ENCODE measurements at places on chromosomes 16 and 17.

DNA sequence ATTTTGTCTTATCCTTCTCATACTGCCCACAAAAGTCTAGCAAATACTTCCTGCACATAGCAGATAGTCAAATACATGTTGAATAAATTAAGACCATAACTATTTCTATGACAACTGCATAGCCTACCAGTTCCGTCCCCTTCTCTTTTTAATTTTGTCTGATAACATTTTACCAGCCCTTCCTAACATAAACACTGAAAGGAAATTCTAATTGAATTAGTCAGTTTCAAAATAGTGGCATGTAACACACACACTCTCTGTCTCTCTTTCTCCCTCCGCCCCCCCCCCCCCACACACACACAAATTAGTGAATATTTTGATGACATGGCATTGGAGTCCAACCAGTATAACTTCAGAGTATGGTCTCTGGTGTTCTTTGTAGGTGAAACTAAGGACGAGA, 41.8 kb downstream of the TNRC6C start:
- DNase-seq: peak; percentile 13

DNA sequence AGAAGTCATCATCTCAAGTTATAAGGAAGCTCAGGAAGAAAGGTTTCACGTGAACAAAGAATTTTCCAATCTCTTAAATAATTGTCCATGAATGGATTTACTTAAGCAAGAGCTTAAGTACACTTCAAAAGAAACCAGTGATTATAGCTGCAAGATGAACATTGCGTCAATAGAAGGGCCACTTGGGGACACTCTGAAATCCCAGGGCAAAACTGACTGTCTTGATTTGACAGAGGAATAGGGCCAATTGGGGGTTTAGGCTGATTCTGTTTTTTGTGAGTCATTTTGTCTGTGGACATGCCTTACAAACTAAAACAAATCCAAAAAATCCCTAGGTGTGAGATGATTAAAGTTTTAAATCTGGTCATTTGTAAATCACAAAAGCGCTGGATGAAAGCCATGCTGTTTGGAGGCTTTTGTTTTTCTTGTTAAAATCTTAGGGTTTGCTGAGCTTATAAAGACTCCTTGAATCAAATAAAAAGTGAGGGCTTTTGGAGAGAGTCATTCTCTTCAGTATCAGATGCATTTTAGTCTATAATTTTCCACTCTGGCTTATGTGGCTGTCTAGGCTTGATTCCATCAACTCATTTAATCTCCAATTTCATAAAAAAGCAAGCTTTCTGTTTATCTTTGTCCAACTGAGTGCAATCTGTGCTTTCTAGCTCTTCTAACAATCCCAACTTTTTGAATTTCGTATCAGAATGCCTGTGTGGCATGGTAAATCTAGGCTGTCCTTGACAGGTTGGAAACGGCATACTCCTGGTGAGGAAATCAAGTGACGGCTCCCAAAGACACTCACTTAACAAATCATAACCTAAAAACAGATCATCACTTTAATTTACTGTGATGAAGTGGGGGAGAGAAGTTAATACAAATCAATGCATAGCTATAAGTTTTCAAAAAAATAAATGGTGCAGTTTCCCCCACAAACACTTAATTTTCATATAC, 98.2 kb upstream of the SOX9 start:
- no peak for DNase-seq

GRCh38 chr17:41467561-41467960, 375 bp upstream of the KRT32 start:
- no peak for DNase-seq

- no peak for DNase-seq
Measured at GRCh38 chr17:47801906-47802305, 19.7 kb downstream of the OSBPL7 start.

DNA sequence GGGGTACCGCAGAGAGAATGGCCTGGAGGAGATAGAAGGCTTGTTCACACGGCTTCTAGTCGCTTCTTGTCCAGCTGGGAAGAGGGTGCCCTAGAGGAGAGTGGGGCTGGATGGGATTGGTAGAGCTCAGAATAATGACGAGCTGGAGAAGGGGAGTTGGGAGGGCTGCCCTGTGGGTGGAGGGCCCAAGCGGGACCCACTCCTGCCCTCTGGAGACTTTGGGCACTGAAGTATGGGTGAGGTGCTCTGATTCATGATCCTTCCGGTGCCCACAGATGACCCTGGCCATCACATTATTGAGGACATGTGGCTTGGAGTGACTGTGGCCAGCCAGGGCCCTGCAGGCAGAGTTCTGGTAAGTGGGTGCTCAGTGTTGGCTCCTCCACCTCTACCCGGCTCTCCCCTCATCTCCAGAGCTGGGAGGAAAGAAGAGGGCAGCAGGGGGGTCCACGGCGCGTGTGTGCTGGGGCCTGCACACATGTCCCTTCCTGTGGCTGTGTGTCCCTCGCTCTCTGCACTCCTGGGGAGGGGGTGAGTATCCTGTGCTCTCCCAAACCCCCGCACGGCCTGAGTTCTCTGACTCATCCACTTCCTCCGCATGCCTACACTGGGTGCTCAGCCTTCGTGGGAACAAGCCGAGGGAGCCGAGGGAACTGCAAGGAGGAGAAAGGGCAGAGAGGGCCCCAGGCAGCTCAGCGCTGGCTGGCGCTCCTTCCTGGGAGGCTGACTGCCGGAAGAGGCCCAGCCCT, 8.5 kb downstream of the ITGA3 start:
- peak; percentile 99 for DNase-seq

DNA sequence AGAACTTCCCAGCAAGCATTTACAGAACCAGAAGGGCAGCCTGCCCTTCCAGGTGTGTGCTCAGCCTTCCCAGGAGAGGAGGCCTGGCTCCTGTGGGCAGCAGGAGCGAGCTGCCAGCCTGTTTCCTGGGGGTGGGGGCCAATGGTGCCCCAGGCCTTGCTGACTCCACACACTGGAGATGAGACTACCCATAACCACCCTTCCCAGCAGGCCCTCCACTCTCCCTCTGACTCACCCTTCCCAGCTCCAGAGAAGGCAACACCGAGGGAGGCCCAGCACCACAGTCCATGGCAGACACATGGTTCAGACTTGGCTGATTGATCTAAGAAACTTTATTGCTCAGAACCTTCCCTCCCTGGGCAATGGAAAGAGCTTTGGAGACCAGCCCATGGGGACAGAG, 1.8 kb upstream of the PRSS53 start:
- no peak for DNase-seq

GRCh38 chr16:30778549-30779244, 8.3 kb downstream of the ZNF629 start:
- peak; percentile 9 for DNase-seq

DNA sequence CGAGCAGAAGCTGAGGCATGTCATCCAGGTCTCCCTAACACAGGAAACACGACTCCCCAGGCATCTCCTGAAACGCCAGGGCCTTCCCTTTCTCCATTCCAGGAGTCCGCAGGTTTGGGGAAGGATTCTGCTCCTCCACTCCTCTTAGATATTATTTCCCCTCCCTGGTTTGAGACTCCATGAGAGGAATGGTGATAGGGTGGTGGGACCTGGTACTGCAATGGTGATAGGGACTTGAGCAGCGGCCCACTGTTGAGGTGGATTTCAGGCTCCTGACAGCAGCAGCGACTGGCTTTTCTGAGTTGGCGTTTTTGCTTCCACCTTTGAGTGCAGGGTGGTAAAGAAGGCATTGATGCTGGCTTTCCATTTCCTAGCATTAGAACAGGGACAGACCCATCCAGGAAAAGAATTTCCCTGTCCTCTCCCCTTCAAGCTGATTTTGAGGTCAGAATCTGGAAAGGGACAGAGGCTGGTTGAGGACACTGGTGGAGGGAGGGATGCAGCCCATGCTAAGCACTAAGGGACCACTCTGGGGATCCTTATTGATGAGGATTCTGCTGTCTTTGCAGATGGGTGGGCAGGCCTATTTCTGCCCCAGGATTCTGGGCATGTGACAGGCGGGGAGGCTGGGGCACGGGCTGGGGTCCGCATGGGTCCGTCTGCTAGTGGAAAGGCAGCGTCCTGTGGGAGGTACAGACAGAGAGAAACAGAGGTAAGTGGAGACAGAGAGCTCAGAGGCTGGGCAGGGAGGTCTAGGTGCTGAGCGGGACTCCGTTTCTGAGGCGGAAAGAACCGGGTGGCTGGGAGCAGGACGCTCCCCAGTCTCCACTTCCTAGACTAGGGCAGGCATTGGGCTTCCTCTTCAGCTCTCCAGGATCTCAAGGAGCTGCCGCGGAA, 1.3 kb upstream of the TBX4 start:
- no peak for DNase-seq

DNA sequence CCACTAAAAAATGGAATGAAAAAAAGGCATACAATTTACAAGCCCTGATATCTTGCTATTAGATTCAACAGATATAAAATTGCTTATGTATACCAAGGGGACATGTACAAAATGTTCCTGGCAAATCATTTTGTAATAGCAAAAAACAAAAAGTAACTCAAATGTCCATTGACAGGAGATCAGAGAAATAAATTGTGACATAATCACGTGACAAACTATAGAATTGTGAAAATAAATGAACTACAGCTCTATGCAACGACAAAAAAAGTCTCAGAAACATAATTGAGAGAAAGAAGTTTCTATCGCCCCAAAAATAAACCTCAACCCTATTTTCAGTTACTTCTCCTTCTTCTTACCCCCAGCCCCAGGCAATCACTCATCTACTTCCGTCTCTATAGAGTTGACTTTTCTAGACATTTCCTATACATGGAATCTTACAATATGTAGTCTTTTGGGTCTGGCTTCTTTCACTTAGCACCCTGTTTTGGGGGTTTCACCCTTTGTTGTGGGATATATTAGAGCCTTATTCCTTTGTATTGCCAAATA, 12.1 kb upstream of the ACE start:
- DNase-seq: no peak

DNA sequence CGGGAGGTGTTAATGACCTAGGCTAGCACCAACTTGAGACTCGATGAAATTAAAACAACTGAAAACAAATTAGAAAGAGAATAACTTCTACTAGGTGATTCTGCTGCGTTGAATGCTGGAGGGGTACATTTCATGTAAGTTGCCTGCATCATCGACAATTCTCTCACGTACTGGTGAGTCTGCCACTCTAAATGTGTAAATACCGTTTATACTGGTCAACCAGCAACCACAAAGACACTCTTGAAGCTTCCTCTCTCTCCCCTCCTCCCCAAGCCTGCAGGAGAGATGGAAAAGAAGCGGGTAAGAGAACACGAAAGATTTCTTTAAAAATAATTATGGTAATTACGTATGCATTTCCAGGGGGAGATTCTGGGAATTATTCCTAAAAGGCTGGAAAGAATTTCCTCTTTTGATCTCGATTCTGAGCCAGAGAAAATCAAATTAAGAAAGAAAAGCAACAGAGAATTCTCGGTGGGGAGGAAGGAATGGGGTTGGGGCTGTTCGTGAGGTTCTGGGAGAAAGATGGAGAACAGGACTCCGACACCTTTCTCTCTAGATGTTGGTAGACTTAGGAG, 68.6 kb upstream of the MRTFB start:
- no peak for DNase-seq

GRCh38 chr17:30326809-30327208, 7.0 kb downstream of the TMIGD1 start:
- DNase-seq: no peak

- DNase-seq: no peak
Measured at GRCh38 chr17:17018021-17018441, 24.2 kb upstream of the MPRIP start.

DNA sequence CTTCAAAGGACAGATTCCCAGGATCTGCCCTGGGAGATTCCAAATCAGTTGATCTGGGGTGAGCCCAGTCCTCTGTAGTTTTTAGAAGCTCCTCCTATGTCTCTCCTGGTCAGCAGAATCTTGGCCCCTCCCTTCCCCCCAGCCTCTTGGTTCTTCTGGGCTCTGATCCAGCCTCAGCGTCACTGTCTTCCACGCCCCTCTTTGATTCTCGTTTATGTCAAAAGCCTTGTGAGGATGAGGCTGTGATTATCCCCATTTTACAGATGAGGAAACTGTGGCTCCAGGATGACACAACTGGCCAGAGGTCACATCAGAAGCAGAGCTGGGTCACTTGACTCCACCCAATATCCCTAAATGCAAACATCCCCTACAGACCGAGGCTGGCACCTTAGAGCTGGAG, 840 bp upstream of the CDH5 start:
- DNase-seq: no peak

- DNase-seq: peak; percentile 69
Measured at GRCh38 chr17:2050300-2051060, 4.4 kb upstream of the HIC1 start.

DNA sequence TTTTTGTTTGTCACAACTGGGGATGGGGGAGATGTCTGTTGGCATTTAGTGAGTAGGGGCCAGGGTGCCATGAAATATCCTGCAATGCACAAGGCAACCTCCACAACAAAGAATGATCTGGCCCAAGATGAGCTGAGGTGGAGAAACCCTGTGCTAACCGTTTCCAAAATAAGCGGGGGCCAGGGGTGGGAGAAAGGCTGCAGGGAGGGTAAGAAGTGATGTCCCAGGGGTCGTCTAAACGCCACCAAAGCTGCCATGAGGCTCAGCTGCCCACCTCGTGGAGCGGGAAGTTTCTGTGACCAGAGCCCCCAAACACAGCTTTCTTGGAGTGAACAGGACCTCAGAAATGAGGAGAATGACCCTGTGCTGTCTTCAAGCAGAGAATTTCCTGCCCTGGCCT, 76.5 kb upstream of the CDH5 start:
- no peak for DNase-seq

- no peak for DNase-seq
Measured at GRCh38 chr17:74374858-74375257, 7.6 kb downstream of the GPR142 start.

GRCh38 chr16:58421059-58421458, 28.8 kb downstream of the GINS3 start:
- DNase-seq: no peak

GRCh38 chr17:69744512-69745070, 330.1 kb downstream of the MAP2K6 start:
- no peak for DNase-seq

DNA sequence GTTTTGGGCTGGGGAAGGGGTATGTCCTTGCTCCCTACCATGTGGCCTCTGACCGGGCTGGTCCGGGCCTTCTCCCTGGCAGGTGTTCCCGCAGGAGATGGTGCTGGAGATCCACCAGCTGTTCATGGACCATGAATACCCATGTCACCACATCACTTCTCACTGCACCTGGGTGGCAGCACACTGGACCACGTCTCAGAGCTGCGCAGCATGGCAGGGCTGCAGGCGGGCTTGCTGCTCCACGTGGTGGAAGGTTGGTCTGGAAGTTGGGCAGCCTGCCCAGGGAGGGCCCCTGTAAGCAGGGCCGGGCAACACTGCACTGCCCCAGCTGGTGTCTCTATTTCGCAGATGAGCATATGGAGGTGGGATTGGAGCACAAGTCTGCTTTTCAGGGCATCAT, 169.5 kb upstream of the ZNF267 start:
- no peak for DNase-seq

DNA sequence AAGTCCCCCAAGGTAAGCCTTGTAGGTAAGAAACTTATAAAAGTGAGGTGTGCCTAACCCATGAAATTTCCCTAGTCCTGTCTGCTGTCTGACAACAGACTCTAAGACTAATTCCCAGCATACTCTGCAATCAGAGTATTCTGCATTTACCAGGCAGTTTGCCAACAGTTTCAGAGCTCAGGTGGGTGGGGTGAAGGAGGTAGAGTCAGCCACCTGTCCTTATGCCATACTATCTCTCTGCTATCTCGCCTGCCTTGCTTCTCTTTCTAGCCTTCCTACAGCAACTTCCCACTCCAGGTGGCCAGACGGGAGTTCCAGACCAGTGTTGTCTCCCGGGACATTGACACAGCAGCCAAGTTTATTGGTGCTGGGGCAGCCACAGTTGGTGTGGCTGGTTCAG, 2.3 kb downstream of the ATP5MC1 start:
- no peak for DNase-seq
